ENCODE measurements at places on chromosomes 5 and 9.

DNA sequence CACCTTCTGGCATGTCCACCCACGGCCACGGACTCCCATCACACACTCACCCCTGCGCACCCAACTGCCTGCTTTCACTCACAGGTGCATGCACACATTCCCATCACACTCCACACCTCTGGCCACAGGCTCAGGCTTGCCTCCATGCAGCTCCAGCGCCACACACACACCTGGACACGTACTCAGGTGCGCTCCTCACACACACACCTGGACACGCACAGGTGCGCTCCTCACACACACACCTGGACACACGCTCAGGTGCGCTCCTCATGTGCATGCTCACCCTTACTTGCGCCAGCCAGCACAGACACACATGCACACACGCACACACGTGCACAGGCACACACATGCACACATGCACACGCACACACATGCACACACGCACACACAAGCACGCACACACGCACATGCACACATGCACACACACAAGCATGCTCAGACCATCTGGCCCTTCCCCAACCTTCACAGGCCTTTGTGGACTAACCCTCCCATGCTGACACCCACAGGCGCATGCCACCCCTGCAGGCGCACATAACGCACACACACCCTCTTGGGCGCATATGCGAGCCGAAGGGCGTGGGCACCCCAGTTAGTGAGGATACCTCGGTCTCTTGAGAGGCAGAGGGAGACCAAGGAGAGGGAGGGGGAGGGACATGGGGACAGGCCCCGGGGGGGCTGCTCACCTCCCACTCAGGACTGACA is 8.3 kb downstream of the GRIN1 start:
- DNase-seq: no peak

GRCh38 chr5:34866989-34867471 is 28.1 kb downstream of the TTC23L start:
- DNase-seq: no peak

GRCh38 chr9:94639061-94639998 is at the start of gene FBP1:
Gene FBP1, minus strand, starts transcription at chr9:94639518. Its CDS starts 208 bp downstream, at chr9:94639310.
- DNase-seq: no peak

- no peak for DNase-seq
These were observed 52.3 kb upstream of the APC start for GRCh38 chr5:112685386-112685785.

DNA sequence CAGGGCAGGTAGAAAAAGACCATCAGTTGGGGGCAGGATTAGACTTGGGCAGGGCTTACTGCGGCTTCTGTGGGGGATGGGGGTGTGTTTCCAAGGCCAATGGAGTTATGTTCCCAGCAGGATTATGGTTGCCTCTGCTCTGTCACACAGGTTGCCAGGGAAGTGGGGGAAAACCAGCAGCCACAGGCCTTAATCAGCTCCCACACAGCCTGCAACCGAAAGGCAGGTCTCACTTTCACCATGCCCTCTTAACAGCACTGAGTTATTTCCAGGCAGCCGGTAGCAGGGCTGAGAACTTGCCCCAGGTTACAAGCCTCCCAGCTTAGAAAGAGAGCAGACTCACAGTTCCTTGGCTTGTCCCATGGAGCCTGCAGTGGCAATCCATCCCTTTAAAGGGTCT is 205.5 kb downstream of the FGF10 start:
- DNase-seq: no peak

DNA sequence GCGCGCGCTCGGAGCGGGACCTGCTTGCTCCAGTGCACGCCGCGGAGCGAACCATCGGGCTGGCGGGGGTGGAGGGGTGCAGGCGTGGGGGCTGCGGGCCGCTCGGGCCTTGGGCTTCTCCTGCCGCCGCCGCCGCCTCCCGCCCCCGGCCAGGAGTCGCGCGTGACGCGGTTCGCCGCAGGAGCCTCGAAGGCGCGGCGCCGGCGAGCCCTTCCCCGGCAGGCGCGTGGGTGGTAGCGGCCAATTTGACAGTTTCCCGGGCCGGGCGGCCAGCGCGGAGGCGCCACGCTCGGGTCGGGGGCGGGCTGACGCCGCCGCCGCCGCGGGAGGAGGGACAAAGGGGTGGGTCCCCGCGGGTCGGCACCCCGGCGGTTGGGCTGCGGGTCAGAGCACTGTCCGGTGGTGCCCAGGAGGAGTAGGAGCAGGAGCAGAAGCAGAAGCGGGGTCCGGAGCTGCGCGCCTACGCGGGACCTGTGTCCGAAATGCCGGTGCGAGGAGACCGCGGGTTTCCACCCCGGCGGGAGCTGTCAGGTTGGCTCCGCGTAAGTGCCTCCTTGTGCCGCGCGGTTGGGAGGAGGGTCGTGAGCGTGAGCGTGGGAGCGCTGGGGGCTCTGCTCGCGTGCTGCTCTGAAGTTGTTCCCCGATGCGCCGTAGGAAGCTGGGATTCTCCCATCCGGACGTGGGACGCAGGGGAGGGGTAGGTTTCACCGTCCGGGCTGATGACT is at the start of gene TJP2:
TJP2 (plus strand) TSS at position 387 of the 725 bp plus-strand sequence; CDS start at position 483, 96 bp downstream.
- DNase-seq: peak; percentile 1

DNA sequence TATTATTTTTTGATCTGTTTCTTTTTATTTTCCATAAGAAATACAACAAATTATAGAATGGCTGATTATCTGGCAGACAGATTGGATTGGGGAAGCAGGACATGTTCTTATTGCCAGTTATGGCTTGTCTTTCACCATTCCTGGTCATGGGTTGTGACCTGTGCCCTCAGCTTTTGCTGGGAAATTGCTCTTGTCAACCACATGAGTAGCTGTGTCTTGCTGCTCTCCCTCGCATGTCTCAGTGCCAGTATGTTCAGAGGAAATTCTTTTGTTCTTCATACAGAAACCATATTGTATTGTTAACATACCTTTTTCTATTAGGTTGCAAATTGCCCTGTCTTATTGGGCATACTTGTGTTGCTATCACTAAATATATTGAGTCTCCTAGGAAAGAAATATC is 344.1 kb downstream of the OSTF1 start:
- no peak for DNase-seq

DNA sequence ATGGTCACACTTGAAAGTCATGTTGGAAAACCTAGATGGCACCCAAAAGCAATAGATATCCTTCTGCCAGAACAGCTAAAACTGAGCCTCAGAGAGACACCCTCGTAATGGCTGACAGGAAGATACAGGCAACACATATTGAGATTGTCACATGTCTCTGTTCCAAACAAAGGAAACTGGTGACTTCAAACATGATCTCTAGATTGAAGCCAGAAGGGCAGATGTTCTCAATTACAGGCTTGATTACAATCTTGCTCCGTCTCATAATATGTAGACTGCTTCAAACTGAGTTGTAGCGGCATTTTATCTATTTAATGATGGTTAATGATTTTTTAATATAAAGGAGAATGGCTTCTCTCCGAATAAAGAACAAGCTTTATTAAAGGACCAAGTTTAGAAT is 774.3 kb downstream of the KCTD16 start:
- no peak for DNase-seq

GRCh38 chr9:114497236-114497635 is 8.0 kb downstream of the WHRN start:
- DNase-seq: no peak

- no peak for DNase-seq
These were observed 29.2 kb upstream of the IL31RA start for GRCh38 chr5:55821731-55822512.

DNA sequence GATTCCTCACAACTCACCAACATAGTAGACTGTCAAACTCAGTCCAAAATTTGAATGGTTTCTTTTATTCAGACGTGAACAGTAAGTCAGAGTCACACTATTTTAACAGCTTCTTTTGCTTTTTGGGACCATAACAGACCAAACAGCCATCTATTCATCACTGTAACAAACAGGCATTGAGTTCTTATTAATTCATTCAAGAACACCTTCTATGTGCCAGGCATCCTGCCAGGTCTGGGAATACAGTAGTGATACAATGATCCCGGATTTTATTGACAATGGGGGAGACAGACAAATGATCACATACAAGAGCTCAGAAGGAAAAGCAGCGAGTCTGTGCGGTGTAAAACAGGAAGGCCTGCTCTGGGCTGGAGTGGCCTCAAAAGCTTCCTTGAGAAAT is 153.3 kb upstream of the ERCC6L2 start:
- DNase-seq: no peak

DNA sequence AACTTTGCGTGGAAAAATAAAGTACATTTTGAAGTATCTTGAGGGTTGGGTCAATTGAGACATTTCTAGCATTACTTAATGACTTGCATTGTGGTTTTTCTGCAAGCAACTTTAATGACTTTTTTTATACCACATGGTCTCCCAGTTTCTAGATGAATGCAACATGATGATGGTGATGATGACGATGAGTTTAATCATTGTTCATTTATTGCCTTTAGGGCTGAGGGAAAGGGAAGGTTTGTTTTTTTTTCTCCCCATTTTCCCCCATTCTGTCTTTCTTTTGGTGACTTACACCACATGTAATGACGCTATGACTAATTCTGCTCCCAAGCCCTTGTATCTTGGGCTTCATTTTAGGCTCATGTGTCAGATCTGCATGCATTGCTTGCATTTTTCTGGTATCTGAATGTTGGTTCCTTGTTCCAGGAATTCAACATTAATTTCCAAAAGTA is 57.7 kb upstream of the NXNL2 start:
- DNase-seq: no peak

DNA sequence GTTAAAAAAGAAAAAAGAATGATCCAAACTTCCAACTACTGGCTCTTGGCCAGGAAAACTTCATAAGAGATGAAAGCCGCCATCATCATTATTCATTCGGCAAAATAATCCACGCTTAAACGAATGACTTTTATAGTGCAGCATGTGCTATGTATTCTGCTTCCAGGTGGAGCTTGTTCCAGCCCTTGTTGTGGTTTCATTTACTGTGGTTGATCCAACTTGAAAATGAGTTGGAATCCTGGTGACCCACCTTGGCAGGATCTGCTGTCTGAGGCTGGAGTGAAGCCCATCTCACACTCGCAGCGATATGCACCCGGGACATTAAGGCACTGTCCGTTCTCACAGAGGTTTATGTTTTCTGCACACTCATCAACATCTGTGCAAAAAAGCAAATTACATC is 209.6 kb downstream of the FBN2 start:
- DNase-seq: no peak

GRCh38 chr5:79062436-79062835 is 7.0 kb downstream of the DMGDH start:
- DNase-seq: no peak

GRCh38 chr5:137141779-137142178 is 357.3 kb downstream of the SPOCK1 start:
- no peak for DNase-seq

DNA sequence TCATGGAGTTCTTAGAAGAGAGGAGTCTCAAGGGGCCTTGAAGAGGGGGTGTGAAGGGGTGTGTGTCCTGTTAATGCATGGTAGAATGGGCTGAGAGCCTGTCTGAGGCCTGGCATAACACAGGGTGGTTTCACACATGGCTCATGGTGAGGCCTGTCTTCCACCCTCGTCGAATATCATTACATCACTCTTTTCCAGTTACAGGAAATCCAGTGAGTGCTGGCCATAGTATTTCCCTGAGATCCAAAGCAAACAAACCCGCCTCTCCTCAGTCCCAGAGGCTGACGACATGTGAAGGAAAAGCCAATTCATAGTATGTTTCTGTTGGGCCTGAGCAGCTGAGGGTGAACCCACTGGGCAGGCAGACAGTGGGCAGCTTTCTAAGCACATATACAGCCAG is 159.4 kb upstream of the NR3C1 start:
- no peak for DNase-seq

DNA sequence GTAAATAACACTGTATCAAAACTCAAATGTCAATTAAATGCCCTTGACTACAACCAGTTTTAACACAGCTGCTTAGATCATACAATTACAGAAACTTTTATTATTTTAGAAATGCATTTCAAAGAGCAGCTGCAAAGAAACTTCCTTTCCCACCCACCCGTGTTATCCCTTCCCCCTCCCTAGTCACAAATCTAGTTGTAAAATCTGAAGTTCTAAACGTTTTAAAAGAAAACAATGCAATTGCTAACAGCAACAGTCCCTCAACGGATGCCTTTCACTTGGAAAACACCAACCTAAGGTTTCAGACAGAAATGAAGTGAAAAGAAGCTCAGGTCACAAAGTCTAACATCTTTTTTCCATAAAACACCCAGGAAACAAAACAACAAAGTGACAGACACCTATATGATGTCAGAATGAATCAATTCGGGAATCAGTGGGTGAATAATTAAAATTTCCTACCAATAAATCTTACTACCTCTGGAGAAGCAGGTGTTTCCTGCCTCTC is 100.3 kb downstream of the FBXW11 start:
- no peak for DNase-seq

DNA sequence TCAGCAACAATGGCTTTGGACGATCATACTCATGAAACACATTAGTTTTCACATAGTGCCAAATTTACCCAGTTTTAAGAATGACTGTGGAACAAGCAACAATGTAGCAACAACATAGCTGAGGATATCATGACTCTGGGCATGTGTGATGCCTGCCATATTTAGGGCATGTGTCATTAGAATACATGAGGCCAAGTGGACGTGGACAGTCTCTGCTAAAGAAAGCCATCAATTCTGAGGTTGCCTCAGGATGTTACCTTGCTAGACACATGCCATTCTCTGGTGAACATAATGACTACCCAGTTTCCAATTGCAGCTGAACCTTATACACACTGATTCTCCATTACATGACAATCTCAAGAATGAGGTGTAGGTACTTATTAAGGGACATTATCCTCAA is 103.3 kb upstream of the ADAMTS19 start:
- no peak for DNase-seq

GRCh38 chr9:106019039-106019680 is 324.8 kb downstream of the TMEM38B start:
- no peak for DNase-seq

DNA sequence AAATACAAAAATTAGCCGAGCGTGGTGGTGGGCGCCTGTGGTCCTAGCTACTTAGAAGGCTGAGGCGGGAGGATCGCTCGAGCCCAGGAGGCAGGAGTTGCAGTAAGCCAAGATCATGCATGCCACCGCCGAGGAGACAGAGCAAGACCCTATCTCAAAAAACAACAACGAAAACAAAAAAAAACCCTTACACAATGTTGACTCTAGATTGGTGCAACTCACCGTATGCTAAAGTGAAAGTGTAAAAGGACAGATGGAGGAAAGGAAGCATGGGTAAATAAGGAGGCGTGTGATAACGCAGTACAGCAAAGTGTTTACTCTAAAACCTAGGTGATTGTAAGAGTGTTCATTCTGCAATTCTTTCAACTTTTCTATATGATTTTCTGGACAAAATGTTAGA is 15.9 kb upstream of the RUFY1 start:
- DNase-seq: no peak

- no peak for DNase-seq
These were observed 112.2 kb downstream of the ACTBL2 start for GRCh38 chr5:57370376-57370775.

GRCh38 chr5:150946351-150946905 is 41.6 kb upstream of the ZNF300 start:
- no peak for DNase-seq

Measured in stimulated activated naive CD4-positive, alpha-beta T cell (primary cell).